Neural crest cell (in vitro differentiated cells): ENCODE measurements at places on chromosomes 1 and 21. TPM values are rescaled to one million over a fixed set of nuclear protein-coding genes. Genes with fewer than 3 reads are reported as not detected.

The FCGR1A gene
- not detected in 2 replicates for total RNA-seq

The GPR37L1 gene
- 0.05 TPM in 1 of 2 replicates, not detected in the other for total RNA-seq

The LAMC2 gene
- total RNA-seq = not detected in 2 replicates

The TRIM33 gene
- 52.8 and 54.3 TPM in 2 replicates for total RNA-seq

The COL11A1 gene
- total RNA-seq = 21.5 and 25.1 TPM in 2 replicates

The CFAP410 gene
- total RNA-seq = 23.9 and 24.6 TPM in 2 replicates

The SLC25A34 gene
- total RNA-seq = 2.9 and 3.3 TPM in 2 replicates

The KRTAP19-1 gene
- total RNA-seq = not detected in 2 replicates

The CYP4B1 gene
- not detected in 2 replicates for total RNA-seq

The ANGPTL3 gene
- not detected in 2 replicates for total RNA-seq

The PLA2G2F gene
- total RNA-seq = not detected in 2 replicates

The PIK3C2B gene
- 70.5 and 71.7 TPM in 2 replicates for total RNA-seq

The RHBG gene
- total RNA-seq = not detected in 2 replicates

The SLC6A9 gene
- 20.9 and 22.8 TPM in 2 replicates for total RNA-seq

The CLCA1 gene
- not detected in 2 replicates for total RNA-seq

The PCP4L1 gene
- 0.16 and 0.20 TPM in 2 replicates for total RNA-seq

The CHD5 gene
- 0.16 and 0.98 TPM in 2 replicates for total RNA-seq

The RAVER2 gene
- total RNA-seq = 27.5 and 27.8 TPM in 2 replicates

The RC3H1 gene
- total RNA-seq = 35.1 and 35.2 TPM in 2 replicates

The PRDM16 gene
- total RNA-seq = 11.7 and 13.2 TPM in 2 replicates

The STIL gene
- 27.0 and 27.8 TPM in 2 replicates for total RNA-seq

The ERVH48-1 gene
- not detected in 2 replicates for total RNA-seq

The NHLH1 gene
- total RNA-seq = 10.0 and 10.6 TPM in 2 replicates

The AADACL4 gene
- total RNA-seq = not detected in 2 replicates

The LCE1F gene
- not detected in 2 replicates for total RNA-seq

The TEDDM1 gene
- not detected in 2 replicates for total RNA-seq

The AJAP1 gene
- 1.2 and 1.4 TPM in 2 replicates for total RNA-seq

The SIM2 gene
- not detected in 2 replicates for total RNA-seq
